CD4-positive, alpha-beta T cell treated with Interleukin-4 for 1 hour (primary cell): ENCODE measurements at places on chromosomes 2 and 18.

DNA sequence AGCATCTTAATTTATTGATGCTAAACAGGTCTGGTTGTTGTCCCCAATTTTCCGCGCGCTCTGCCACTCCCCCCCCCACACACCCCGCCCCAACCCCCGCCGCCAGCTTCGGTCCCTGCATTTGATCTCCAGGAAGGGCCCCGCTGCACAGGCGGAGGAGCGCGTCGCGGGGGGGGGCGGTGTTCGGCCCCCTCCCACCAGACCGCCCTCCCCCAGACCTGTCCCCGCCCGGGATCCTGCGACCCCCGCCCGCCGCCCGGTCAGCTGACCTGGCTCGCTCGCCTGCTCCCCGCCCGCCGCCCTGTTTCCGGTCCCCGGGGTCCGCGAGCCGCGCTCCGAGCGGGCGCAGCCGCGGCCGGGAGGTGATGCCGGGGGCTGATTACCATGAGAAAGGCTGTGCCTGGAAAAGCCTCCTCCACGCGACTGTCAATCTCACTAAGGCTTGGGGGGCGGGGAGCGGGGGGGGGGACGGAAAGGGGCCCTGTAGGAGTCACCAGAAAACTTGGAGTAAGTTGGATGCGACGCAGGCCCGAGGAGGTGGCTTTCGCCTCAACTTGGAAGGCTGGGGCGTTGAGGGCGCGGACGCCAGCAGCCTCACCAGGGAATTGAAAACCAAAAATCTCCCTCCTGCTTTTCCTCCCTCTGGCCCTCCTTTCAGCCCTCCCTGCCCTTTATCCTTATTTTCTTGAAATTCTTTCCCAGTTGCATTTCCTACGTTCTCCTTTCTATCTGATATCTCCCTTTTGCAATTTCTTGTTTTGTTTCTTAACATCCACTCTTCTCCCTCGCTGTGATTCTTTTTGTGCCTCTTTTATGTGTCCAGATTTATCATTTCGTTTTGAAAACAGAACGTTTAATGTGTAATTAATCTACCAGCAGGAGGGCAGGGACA, 4.4 kb upstream of the ZEB2 start:
- peak; percentile 42 for DNase-seq

- no peak for DNase-seq
Observed at GRCh38 chr2:224948859-224949258, 93.4 kb downstream of the DOCK10 start.

DNA sequence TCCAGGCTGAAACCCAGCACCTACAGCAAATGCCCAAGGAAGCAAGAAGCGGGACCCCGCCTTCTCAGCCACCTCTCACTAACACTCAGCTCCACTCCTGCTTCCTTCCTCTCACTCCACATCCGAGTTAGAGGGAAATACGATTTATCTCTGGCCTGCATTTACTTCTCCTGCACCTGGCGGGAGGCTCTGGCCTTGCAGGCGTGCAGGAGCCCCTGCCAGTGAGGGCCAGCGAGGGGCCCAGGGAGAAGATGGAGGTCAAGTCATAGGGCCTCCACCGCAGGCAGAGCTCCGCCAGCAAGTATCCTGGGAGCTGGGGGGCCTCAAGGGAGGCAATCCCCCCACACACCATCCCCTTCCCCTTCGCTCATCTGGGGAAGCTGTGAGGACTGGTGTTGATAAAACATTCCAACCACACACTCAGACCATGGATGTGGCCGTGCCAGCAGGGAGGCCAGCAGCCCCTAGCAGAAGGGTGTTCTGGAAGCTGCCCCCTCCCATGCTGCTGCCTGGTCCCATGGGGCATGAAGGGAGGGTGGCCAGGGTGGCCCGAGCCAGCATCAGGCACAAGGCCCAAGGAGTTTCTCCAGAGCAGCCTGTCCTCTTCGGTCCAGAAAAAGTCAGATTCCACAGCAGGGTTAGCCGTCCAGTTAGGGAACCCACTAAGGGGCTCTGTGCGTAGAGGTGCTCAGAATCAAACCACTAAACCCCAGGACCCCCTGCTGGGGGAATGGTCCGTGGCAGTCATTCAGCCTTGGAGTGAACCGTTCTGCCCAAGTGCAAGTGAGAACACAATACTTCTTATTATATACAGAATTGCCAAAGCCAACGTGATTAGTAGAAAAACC, 91.2 kb downstream of the HDAC4 start:
- DNase-seq, result peak; percentile 10

DNA sequence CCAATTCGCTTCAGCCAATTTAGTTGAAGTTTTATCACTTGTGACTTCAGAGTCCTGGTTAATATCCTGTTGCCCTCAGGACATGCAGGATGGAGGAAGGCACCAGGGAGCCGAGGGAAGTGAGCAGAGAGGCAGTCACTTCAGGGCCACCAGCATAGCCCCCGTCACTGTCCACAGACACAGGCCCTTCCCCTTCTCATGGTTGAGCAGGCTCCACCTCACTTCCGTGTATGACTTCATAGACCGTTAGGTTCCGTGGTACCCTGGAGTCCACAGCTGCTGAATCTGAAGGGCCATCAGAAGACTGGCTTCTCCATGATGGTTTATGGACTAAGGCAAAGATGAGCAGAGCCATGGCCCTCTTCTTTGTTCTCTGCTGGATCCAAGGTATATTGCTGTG, at the start of gene C2orf92:
TSS of gene C2orf92 (plus strand) at position 266 of the 400 bp plus-strand sequence. CDS start at position 342, 76 bp downstream.
- no peak for DNase-seq

DNA sequence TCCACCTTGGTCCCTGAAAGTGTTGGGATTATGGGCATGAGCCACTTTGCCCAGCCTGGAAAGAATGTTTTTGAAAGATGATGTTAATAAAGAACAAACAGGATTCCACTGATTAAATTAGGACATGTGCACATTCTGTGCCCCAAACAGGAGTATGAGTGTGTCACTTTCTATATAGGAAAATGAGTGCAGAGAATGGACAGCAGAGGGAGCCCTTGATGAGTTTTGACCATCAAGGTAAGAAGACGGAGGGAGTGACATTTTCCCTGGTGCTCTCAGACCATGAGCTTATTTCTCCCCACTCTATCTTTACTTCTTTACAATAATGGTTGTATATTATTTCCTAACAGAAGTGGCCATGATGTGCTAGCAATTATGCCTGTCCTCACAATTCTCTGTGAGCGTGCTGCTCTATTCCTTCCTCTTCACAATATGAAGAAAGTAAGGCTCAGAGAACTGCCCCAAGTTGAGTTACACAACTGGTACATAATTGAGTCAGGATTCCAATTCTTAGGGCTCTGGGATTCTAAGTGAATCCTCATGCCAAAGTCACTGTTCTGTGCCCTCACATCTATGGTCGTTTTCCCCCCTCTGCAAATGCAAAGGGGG, 20.6 kb downstream of the RPL37A start:
- peak; percentile 54 for DNase-seq

DNA sequence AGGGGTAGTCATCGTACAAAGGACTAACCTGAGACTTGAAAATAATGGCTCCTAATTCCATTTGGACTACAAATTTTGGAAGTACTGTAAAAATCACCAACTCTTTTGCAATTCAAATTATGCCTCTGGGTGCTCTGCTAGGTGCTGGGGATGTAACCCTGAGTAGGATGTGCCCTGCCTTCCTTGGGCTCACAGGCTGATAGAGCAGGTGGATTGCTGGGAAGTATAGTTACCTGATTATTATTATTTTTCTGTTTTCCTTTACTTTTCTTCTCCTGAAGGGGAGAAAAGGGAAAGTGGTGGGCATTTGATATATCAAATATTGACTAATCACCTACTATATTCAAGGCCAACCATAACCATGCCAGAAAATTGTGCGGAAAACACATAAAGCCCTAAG, 119.3 kb upstream of the RIOK3 start:
- no peak for DNase-seq

DNA sequence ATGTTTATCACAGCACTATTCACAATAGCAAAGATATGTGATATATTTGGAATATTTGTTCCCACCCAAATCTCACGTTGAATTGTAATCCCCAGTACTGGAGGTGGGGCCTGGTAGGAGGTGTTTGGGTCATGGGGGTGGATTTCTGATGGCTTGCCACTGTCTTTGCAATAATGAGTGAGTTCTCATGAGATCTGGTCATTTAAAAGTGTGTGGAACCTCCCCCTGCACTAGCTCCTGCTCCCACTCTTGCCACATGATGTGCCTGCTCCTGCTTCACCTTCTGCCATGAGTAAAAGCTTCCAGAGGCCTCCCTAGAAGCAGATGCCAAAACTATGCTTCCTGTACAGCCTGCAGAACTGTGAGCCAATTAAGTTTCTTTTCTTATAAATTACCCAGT, 72.2 kb upstream of the DYNC1I2 start:
- DNase-seq, result no peak

DNA sequence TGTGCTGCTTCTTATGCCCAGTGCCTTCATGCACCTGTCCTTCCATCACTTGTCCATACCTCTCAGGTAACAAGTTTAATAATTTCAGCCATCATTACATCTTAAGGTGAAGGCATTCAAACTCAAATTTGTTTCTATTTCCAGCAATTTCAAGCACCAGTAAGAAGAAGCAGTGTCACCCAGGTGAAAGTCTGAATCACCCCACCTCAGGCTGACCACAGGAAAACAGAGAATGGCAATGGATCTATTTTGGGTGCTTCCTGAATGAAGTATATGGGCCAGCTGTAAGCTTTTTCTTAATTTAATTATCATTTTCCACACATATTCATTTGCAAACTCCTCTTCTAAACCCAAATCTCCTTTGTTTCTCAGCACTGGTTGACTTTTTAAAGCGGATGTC, 372.7 kb upstream of the SOX11 start:
- DNase-seq, result no peak

- DNase-seq, result no peak
Observed at GRCh38 chr2:47221039-47221438, 65.9 kb upstream of the STPG4 start.

DNA sequence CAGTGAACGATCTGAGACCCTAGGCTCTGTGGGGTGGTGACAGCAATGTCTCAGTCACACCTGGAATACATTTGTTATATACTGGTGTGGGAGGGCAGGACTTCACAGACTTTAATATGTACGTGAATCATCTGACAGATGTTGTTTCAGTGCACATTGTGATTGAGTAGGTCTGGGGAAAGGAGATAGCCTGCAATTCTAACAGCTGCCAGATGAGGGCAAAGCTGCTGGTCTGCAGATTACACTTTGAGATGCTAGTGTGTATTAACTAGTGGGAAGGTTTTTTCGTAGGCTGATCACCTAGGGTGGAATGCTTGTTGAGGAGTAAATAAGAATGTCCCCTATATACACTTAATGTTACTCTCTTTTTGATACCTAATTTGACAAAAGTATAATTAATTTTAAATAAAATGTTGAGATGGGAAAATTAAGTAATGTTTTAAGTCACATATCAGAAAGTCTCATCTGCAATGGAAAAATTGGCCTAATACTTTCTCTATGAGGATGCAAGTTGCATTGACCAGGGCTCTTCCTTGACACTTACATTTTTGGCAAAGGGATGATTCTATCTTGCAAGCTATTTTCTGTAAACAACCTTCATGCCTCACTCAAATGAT, 496.9 kb upstream of the HNMT start:
- no peak for DNase-seq

DNA sequence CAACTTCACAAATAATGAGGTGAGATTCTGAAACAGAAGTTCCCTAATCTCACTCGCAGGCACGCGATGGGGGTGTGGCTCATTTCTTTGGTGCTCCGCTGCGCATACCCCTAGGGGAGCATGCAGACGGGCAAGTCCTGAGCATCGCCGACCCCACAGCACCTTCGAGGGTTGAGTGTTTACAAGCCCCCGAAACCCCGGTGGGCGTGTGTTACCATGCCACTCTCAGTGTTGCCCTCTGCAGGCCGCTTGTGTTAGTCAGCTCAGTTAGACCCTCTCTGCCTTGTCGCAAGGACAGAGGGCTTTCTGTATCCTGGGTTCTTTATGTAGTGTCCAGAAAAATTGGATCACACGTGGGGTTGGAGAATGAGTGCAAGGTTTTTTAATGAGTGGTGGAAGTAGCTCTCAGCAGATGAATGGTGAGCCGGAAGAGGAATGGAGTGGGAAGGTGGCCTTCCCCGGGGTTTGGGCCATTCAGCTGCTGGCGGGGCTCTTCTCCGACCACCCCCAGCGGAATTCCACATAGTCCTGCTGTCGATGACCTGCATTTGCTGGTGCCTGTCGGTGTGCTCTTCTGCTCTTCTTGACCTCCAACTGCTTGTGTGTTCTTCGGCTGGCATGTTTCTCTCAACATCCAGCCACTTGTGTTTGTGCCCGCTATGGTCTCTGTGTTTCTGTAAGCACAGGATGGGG, 191.3 kb downstream of the RPRM start:
- no peak for DNase-seq

GRCh38 chr18:68519336-68519735, 195.6 kb downstream of the TMX3 start:
- DNase-seq, result no peak

DNA sequence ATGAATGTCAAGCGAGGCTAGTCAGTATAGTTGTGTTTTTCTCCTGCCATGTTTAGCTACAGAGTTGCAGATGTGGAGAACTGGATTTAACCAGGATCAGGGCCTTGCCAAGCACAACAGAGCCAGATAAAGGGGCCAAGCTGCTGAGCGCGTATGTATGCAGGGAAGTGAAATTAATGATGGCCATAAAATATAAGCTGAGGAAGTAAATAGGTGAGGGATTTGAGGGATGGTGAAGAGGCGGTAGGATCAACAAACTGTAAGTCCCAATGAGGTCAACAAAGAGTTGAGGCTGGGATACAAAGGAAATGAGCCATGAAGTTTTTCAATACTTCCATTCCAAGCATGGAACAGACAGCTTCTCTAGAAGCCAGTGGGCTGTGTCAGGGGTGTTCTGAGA, 10.6 kb downstream of the LRP2 start:
- no peak for DNase-seq

GRCh38 chr2:218429911-218430692, 11.2 kb downstream of the VIL1 start:
- no peak for DNase-seq

- no peak for DNase-seq
Observed at GRCh38 chr2:196546151-196546919, 93.2 kb upstream of the CCDC150 start.

DNA sequence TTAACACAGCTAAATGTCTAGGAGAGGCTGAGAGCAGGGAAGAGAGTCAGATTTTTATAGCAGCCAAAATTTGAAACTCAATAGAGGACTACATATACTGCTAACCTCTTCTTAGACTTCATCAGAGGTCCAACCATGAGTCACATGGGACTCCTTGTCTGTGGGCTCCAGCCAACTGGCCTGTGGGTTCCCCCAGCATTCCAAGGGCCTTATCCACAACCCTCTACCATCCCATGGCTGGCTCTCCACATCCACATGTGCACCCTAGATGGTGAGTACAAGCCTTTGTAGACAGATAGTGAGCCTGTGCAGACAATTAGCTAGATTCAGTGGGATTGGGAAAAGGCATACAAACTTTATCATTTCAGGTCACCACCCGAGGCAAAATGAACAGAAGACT, 901.9 kb upstream of the ZEB2 start:
- DNase-seq, result no peak

- no peak for DNase-seq
Observed at GRCh38 chr2:178827739-178828485, 20.7 kb upstream of the TTN start.

- DNase-seq, result no peak
Observed at GRCh38 chr2:83900862-83901261, 558.2 kb downstream of the SUCLG1 start.
